Left ventricle myocardium inferior (tissue), 1 donor: ENCODE measurements at places on chromosomes 7 and 10. TPM values are rescaled to one million over a fixed set of nuclear protein-coding genes. Genes with fewer than 3 reads are reported as not detected.

DNA sequence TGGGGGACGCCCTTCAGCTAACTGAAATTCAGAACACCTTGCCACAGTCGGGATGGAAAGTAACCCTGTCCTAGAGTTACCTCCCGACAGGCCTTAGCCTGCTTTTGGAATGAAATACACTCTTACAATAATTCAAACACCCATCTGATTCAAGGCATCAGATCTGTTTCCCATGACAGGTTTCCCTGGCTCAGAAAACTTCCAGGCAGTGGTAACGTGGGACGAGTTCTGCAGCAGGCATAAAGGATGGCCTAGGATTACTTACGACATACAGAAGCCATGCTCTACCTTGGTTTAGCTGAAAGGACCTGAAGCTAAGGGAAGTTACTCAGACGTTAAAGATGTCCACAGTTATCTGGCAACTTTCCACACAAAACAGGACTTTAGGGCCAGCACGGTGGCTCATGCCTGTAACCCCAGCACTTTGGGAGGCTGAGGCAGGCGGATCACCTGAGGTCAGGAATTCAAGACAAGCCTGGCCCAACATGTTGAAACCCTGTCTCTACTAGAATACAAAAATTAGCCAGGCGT is 5.0 kb downstream of the PAXIP1 start:
- no peak overlapping the region for H3K27ac ChIP-seq
- peaks cover 39% of the 10 kb centered on the region for H3K36me3 ChIP-seq
- DNase-seq: no peak
- peaks cover 13% of the 10 kb centered on the region for H3K4me1 ChIP-seq
- no peak overlapping the region for H3K4me3 ChIP-seq

DNA sequence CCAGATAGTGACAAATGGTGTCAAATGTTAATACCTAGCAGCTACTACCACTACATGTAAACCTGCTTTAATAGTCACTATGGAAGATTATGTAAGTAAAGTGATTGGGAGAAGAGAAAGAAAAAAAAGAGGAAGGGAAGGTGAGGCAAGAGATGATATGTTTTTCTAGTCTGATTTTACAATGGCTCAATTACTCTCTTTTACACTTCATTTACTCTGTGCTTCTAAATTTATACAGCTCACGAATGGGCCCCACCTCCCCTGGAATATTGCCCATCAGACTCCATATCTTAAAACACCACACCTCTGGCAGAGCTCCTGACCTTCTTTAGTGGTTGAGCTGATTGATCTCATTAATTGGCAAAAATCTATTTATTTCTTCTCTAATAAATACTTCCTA is 28.0 kb upstream of the IKZF1 start:
- peaks cover 19% of the 10 kb centered on the region for H3K27me3 ChIP-seq
- no peak overlapping the region for H3K27ac ChIP-seq
- no peak overlapping the region for H3K4me3 ChIP-seq
- DNase-seq: no peak
- no peaks in the 10 kb centered on the region for H3K36me3 ChIP-seq

- no peaks in the 10 kb centered on the region for H3K4me1 ChIP-seq
- DNase-seq: no peak
- H3K27me3 ChIP-seq: peaks cover 13% of the 10 kb centered on the region
- no peak overlapping the region for H3K27ac ChIP-seq
- no peaks in the 10 kb centered on the region for H3K36me3 ChIP-seq
- H3K4me3 ChIP-seq: no peak overlapping the region
These were observed 337.9 kb downstream of the PTPRN2 start for GRCh38 chr7:158249692-158250091.

DNA sequence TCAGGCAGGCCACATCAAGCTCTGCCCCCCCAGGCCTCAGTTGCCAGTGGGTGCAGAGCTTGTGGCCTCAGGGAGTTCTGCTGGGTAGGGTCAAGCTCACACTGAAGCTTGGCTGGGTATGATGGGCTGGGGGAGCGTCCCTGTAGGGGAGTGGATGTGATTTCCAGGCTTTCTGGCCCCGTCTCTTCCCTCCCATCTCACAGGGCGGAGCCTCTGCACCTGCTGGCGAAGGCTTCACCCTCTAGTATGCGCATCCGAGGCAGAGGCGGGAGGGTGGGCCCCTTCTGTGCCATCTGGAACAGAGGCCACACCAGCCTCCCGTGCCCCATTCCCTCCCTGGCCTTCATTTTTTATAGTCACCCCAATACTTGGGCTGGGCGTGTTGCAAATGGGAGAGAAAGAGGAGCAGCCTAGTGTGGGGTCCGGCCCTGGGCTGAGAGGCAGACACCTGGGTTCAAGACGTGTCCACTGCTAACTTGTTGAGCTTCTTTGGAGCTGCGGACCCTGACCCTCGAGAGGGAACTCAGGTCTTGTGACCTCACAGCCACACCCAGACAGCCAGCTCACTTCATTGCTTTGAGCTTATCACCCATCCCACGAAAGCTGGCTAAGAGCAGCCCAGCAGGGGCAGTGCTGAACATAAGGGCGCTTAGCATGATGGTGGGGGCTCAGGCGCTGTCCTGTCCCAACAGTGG is 2.3 kb downstream of the AQP1 start:
- peak overlapping the region; percentile 92 for H3K27ac ChIP-seq
- H3K27me3 ChIP-seq: no peaks in the 10 kb centered on the region
- no peaks in the 10 kb centered on the region for H3K36me3 ChIP-seq

- peaks cover 33% of the 10 kb centered on the region for H3K27me3 ChIP-seq
- no peaks in the 10 kb centered on the region for H3K4me1 ChIP-seq
- no peaks in the 10 kb centered on the region for H3K36me3 ChIP-seq
These were observed 34.8 kb upstream of the SDK1 start for GRCh38 chr7:3266240-3266639.

DNA sequence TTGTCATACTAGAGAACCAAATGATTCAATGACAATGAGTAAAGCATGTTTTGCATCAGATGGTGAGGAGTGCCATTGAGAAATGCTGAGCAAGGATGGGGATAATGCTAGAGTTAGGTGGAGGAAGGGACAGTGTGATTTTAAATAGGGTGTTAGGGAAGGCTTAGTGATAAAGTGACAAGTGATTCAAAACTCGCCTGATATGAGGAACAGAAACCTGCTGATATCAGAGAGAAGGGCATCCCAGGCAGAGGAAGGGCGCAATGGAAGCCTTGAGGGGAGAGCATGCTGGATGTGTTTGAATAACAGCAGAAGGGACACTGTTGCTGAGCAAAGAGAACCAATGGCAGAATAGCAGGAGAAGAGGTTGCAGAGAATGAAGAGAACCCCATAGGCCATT is 196.2 kb downstream of the NRG3 start:
- H3K27me3 ChIP-seq: no peaks in the 10 kb centered on the region
- no peak overlapping the region for H3K27ac ChIP-seq
- no peak for DNase-seq
- no peaks in the 10 kb centered on the region for H3K36me3 ChIP-seq
- no peak overlapping the region for H3K4me3 ChIP-seq
- no peaks in the 10 kb centered on the region for H3K4me1 ChIP-seq

DNA sequence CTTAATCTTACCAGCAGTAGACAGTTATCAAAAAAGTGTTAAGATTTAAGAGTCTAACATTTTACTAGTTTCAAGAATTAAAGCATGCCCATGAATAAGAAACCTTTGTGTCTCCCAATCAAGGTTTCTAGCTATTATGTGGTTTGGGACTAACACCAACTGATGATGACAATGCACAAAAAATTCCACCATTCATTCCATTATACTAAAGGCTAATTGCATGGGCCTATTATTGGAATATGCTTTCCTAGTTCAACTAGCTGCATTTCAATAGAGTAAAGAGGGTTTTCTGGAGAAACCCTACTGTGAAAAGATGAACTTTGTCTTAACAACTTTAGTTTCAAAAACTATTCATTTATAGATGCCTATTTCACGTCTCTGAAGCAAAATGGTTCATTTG is 44.6 kb downstream of the UBE2H start:
- peak overlapping the region; percentile 22 for H3K27ac ChIP-seq
- H3K27me3 ChIP-seq: no peaks in the 10 kb centered on the region
- DNase-seq: no peak
- no peak overlapping the region for H3K4me3 ChIP-seq
- peaks cover 69% of the 10 kb centered on the region for H3K4me1 ChIP-seq
- H3K36me3 ChIP-seq: no peaks in the 10 kb centered on the region

- peaks cover 40% of the 10 kb centered on the region for H3K4me1 ChIP-seq
- H3K27me3 ChIP-seq: no peaks in the 10 kb centered on the region
- H3K27ac ChIP-seq: no peak overlapping the region
- no peak for DNase-seq
- H3K36me3 ChIP-seq: peaks cover 52% of the 10 kb centered on the region
- no peak overlapping the region for H3K4me3 ChIP-seq
These were observed 38.0 kb downstream of the RBM33 start for GRCh38 chr7:155682484-155682883.

DNA sequence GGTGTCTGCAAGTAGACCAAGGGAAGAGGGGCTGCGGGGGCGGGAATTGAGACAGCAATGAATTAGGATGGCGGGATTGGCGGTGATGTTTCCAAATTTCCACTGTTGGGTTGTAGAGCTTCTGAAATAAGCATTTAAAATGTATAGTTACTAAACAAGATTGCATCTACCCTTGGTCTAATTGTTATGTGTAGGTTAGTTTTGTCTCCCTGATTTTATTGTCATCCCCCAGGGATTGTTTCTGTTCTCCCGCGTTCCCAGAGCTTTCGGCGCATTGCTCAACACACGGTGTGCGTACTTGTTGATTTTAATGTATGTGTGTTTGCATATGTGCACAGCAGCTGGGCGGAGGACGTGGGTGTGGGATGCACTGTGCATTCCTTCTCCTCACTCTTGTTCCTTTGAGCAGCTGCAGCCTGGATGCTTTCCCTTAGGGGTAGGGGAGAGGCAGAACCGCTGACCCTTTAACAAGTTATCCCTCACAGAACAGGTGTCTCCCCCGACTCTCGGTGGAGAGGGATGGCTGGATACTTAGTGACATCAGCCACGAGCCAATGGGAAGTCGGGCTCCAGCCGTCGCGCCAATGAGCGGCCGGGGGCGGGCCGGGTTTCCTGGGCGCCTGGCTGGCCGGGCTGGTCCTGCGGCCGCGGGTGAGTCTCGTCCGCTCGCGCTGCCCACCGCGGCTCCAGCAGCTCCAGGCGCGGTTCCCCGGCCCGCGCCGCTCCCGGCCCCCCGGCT is at the start of gene TSPAN33:
Gene TSPAN33 (plus strand): TSS at position 613 of the 739 bp plus-strand sequence. CDS start 274 bp downstream, outside the sequence.
- H3K4me3 ChIP-seq: peak within 1 kb of the TSS; percentile 74
- H3K27ac ChIP-seq: no peak within 1 kb of the TSS
- H3K27me3 ChIP-seq: peaks cover 27% of the 10 kb centered on the region
- H3K36me3 ChIP-seq: no peaks in the 10 kb centered on the region

DNA sequence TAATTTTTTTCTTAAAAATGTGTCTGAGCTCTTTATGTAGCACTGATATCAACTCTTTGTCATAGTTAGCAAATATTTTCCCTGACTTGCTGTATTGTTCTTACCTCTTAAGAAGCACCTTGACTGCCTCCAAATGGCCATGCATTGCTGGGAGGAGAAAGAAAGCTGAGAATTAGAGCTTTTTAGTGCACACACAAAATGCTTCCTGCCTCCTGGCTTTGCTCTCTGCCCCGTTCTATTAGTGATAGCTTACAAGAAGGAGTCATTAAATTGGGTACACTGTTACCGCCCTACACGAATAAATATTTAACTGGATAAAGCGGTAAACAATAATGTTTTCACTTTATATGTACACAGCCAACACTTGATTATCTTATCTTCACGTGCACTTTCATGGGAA is 4.1 kb downstream of the ANKRD16 start:
- no peak overlapping the region for H3K4me3 ChIP-seq
- H3K36me3 ChIP-seq: peaks cover 59% of the 10 kb centered on the region
- H3K27me3 ChIP-seq: no peaks in the 10 kb centered on the region

DNA sequence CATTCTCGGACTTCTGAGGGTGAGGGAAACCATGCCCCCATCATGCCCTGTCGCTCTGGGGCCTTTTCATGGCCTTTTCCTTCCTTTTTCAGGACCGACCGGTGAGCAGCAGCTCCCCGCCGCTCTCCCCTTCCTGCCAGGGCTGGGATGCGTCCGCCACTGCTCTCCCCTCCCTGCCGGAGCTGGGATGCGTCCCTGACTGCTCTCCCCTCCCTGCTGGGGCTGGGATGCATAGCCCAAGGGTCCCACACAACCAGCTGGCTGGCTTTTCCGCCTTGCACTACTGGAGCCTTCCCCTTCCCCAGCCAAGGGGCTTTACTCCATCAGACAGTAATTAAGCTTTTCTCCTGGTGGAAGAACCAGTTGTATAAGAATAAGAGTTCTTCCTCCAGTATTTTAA is 129.7 kb upstream of the COBL start:
- H3K27ac ChIP-seq: no peak overlapping the region
- DNase-seq: no peak
- H3K4me3 ChIP-seq: no peak overlapping the region
- no peaks in the 10 kb centered on the region for H3K4me1 ChIP-seq

DNA sequence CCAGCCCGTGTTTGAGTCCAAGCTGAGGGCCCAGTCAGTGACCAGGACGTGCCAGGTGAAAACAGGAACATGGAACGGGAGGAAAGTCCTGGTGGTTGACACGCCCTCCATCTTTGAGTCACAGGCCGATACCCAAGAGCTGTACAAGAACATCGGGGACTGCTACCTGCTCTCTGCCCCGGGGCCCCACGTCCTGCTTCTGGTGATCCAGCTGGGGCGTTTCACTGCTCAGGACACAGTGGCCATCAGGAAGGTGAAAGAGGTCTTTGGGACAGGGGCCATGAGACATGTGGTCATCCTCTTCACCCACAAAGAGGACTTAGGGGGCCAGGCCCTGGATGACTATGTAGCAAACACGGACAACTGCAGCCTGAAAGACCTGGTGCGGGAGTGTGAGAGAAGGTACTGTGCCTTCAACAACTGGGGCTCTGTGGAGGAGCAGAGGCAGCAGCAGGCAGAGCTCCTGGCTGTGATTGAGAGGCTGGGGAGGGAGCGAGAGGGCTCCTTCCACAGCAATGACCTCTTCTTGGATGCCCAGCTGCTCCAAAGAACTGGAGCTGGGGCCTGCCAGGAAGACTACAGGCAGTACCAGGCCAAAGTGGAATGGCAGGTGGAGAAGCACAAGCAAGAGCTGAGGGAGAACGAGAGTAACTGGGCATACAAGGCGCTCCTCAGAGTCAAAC is 5.2 kb downstream of the GIMAP5 start:
- H3K36me3 ChIP-seq: peaks cover 28% of the 10 kb centered on the region
- H3K27ac ChIP-seq: peak overlapping the region; percentile 85
- DNase-seq: no peak
- H3K4me1 ChIP-seq: peaks cover 65% of the 10 kb centered on the region
- H3K27me3 ChIP-seq: no peaks in the 10 kb centered on the region

Gene EIF3A
- total RNA-seq: 103 TPM

Gene TRIM73
- 1.4 TPM for total RNA-seq

Gene SEMA3C
- total RNA-seq: 66.5 TPM

Gene HMX2
- total RNA-seq: not detected

Gene ZP3
- not detected for total RNA-seq
